Fibroblast of skin of right quadriceps (primary cell): ENCODE measurements at places on chromosomes 12 and 14.

DNA sequence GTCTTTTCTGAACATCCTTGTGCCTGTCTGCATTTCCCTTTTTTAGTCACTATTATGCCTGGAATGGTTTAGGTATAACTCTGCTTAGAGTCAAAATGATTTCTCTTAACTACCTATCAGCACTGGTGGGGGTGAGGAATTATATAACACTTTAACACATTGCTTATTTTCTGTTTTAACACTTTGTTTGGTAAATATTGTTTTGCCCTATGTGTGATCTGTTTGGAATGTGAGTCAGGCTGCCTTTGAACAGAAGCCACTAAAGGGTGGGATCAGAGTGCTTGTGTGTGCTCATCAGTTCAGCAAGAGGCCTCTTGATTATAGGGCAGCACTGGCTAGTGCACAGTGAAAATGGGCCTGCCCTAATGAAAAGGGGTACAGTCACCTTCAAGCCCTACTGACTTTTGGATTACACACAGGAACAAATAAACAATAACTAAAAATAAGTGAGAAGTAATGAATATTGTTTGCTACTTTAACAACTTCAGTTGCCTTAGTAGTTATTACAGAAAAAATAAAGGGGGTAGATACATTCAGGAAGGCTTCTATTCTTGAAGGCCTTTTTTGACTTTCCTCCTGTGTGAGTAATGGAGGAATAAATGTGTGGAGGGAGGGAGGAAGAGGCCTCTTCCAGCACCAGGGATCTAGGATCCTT is 23.2 kb downstream of the NGDN start:
- DNase-seq, result no peak

DNA sequence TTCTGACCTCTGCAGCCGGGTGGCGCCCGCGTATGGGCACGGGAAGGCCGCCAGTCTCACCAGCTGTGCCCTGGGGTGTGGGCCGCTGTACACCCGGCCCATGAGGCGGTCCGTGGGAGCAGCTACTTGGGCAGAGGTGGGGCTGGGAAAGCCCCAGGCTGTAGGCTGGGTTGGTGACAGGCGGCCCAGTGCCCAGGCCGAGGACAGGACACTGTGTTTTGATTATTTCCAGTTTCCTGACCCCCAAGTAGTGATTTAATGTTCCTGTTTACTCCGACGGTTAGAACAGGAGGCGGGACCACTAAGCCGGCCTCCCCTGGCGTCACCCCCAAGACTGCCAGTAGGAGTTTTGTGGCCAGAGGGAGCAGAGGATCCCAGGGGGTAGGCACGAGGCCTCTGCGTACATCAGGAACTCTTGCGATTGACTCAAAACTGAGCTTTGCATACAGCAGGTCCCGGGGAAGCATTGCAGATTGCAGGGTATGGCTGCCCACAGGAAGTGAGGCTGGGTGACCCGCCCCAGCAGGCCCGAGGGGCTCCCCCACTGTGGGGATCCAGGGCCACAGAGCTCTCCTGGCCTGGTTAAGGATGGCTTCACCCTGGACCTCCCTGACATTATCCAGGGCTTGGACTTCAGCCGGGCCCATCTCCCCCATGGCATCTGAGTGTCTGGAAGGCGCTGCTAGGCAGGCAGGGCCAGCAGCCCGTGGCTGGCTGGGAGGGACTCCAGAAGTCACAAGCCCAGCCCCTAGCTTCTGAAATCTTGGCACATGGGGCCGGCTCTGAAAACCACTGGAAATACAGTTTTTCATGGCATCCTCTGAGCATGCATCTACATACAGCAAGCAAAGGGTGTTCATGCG is 42.5 kb upstream of the DIO3 start:
- DNase-seq, result no peak

- DNase-seq, result no peak
Observed at GRCh38 chr14:31567655-31568054, 6.5 kb downstream of the NUBPL start.

GRCh38 chr14:57755018-57755521 is 110.8 kb downstream of the SLC35F4 start:
- no peak for DNase-seq

DNA sequence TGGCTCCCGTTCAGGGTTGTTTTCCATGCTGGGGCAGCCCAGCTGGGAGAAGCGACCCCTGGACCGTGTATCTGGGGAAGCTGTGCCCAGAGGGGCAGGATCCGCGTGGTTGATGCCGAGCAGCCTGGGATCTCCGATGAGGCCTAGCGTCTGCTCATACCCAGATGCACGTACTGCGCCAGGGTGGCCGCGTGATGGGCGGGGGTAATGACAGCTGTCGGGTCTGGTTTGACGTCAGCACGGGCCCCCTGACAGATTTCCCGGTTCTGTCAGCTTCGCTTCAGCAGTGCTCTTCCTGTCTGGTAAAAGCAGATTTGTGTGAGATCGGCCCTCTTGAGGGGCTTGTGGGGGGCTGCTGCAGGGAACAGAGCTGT is 147.3 kb downstream of the TSPAN9 start:
- no peak for DNase-seq

GRCh38 chr14:51394384-51394783 is 154.3 kb downstream of the TMX1 start:
- DNase-seq, result peak; percentile 32

GRCh38 chr14:96622926-96623325 is 120.7 kb downstream of the PAPOLA start:
- DNase-seq, result no peak

DNA sequence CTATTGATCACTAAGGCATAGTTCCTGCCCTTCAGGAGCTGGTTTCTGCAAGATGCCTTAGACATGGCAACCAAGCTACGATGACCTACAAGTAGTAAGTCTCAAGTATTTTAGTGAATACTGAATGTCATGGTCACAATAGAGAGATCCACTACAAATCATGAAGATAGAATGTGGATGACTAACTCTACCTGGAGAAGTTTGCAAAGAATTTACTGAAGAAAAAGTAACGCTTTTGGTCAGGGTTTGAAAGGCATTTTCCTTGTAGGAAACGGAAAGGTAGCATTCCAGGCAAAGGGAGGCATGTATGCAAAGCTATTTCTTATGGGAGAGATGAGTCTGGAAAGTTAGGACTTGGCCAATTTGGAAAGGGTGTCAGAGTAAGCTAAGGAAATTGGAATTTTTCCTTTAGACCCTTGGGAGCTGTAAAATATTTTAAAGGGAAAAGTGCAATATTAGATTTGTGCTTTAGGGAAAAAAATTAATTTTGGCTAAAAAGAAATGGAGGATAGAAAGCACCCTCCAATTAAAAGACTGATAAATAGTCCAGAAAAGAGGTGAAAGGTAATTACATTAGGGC is 377.5 kb downstream of the EGLN3 start:
- DNase-seq, result peak; percentile 39

GRCh38 chr12:20368651-20369304 is 441 bp downstream of the PDE3A start:
- peak; percentile 49 for DNase-seq

GRCh38 chr12:124734224-124734788 is 129.4 kb downstream of the SCARB1 start:
- DNase-seq, result peak; percentile 46

DNA sequence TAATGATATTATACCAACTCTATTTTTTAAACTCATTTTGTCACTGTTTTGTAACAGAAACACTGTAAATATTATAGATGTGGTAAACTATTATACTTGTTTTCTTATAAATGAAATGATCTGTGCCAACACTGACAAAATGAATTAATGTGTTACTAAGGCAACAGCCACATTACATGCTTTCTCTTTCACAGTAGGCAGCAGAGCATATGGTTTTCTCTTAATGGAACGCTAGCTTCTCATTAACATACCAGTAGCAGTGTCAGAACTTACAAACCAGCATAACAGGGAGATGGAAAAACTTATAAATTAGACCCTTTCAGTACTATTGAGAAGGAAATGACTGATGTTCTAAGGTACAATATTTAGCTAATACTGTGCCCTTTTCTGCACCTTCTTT is 398.8 kb downstream of the PRKD1 start:
- no peak for DNase-seq

DNA sequence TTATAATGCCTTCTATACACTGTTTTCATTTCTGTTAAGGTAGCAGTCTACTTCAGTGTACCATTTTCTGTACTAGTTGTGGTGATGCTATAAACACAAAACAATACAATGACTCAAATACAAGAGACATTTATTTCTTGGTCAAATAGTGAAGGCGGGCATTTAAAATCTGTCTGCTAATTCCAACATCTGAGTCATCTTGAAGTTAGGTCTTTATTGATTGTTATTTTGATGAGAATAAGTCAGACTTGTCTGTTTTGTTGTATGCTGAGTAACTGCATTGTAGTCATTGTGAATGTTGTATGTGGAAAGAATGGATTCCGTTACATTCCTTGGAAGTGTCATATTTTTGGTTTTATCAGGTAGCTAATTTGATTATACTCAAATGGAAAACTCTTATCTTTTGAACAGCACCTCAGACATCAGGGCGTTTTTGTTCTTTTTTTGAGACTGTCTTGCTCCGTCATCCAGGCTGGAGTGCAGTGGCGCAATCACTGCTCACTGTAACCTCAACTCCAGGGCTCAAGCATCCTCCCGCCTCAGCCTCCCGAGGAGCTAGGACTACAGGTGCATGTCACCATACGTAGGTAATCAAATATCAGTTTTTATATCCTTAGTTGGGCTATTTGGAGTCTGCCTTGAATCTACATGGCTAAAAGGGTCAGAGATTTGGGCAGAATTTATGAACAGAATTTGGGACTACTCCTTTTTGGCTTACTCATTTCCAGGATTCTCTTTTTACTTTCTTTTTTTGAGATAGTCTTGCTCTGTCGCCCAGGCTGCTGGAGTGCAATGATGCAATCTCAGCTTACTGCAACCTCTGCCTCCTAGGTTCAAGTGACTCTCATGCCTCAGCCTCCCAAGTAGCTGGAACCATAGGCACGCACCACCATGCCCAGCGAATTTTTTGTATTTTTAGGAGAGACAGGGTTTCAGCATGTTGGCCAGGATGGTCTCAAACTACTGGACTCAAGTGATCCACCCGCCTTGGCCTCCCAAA is 56.8 kb downstream of the PAPLN start:
- no peak for DNase-seq

DNA sequence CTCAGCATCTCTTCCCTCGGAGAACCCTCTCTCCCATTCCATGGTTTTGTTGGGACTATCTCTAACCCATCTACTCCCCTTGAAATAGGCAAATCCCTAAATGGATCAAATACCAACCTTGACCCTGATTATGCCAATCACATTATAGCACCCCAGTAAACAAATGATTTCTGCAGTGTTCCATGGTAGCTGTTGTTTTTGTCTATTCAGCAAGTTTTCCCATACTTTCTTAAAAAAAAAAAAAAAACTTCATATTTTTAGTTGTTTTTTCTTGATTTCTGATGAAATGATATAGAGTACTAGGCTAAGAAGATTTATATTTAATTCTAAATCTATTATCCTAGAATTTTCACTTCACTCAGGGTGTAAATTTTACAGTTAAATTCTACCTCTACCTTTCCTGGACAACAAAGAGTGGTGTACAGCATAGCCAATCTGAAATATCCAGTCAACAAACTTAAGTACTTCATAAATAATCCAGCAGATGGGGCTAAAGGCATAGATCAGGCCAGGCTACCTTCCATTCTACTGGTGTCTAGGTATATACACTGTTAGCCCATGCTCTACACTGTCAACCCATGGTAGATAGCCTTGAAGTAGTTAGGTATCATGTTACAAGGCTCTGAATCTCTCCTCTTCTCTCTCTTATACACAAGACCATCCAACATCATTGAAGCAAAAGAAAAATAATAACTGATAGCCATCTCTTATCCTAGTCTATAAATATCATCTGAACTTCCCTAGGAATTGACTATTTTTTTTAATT is 82.2 kb downstream of the PLEKHG7 start:
- peak; percentile 70 for DNase-seq

DNA sequence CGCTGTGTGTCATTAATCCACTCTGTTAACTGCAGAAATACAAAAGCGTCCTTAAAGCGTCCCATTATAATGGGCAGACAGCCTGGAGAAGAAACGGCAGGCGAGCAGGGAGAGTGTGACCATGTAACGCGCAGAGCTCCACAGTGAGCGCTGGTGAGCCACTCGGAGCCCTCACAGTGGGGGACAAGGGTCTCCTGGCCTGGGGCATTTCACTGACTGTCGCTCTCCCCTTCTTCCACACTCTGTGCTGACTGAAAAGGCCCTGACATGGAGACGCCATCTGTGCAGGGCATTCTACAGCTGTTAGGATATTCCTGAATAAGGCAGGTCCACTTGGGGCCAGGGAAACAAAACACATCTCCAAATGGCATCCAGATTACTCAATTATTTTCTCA is 24.2 kb downstream of the CCDC92 start:
- no peak for DNase-seq

GRCh38 chr14:61523751-61524150 is 171.6 kb upstream of the HIF1A start:
- no peak for DNase-seq

GRCh38 chr12:10615532-10615931 is 2.1 kb upstream of the MAGOHB start:
- no peak for DNase-seq

- DNase-seq, result no peak
Observed at GRCh38 chr14:105377555-105378182, 20.7 kb upstream of the TEX22 start.

GRCh38 chr14:101602466-101602840 is 41.2 kb downstream of the DIO3 start:
- no peak for DNase-seq

DNA sequence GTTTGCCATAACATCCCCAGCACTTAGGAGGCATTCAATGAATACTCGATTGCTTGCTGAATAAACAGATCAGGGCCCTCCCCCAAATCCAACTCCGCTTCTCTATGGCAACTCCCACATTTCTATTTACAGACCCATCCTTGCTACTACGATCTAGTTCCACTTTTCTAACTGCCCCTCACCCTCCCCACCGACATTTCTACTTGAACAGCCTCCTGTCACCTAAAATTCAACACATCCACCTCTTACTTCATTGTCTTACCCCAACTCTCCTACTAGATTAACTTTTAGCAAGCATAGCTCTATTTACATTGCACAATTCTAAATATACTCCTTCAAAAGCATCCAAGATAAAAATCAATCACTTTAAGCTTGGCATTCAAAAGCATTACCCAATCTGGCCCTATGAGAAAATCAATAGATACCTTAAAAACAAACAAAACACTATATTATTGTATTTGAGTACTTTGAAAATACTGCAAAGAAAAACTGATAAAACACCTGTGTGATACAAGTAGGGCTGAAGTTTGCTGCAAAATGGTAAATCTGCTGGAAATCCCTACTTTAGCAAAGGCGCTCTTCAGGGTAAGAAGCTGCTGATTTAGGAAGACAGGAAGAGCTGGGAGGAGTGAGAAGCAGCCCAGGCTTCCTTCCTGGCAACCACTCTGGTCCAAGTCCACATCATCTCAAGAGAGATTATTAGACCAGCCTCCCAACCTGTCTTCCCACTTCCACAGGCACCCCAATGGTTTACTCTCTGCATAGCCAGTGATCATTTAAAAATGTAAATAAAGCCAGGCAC is 96.4 kb downstream of the HECTD4 start:
- DNase-seq, result no peak

DNA sequence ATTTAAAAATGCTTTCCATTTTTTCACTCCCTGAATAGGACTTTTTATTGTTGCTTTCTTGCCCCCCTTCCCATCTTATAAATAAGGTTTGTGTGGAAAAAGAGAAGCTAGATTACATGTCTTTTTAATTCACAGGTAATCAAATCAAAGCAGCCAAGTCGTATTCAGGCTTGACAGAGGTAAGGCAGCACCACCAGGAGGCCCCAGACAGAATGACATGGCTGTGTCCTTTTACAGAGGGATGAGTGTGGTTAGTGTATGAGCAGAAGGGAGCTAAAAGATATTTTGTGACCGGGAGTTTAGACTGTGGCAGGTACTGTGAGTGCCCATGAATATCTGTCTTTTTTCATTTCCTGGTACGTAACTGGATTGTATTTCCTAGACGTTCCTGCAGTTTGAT is 596.1 kb downstream of the ETNK1 start:
- no peak for DNase-seq
